RPMI7951 (cell line): ENCODE measurements at places on chromosomes 3 and 15.
A peak's percentile ranks its signal among the peaks of the same experiment; 100 is the strongest.

DNA sequence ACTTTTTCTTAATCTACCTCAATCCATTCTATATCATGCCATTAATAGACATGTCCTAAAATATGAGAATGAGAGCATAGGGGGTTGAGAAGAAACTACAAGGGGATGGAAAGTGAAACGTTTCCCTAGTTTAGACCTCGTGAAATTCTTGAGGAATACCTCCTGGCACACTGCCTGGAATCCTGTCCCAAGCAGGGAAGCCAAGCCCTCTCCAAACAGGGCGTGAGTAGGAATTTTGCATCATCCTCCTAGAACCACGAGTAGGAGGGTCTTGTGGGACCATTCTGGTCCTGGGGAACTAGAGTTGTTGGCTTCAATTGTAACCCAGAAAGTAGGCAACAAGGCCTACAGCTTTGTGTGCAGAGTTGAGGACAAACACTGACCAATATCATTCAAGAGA, 19.6 kb upstream of the C3orf80 start:
- DNase-seq, result peak; percentile 19

- DNase-seq, result peak; percentile 65
Observed at GRCh38 chr15:73873889-73874511, 636 bp downstream of the TBC1D21 start.

- DNase-seq, result peak; percentile 60
Observed at GRCh38 chr15:60399931-60400330, 2.1 kb upstream of the ANXA2 start.

DNA sequence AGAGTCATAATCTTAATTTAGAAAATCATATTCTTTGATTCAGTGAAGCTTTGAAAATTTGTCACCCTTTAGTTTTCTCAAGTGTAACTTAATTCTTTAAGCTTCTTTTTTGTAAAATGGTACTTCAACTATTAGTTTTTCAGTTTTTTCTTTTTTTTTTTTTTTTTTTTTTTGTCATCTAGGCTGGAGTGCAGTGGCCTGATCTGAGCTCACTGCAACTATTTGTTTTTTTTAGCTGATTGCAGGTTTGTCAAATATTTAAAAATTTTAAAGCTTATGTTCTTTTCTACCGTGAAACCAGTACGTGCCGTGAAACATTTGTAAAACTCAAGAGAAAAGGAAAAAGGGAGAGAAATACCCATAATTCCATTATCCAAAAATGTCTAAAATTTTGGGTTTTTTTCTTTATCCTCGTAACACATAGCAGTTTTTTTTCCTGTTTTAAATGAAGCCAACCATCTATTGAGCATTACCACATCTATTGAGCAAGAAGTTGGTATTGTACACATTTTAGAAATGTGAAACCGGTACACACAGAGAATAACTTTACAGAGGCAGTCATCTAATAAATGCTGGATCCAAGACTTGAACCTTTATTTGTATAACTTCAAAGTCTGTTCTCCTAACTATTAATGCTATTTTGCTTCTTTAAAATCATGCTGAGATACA, 25.7 kb downstream of the ECT2 start:
- no peak for DNase-seq

GRCh38 chr3:183327343-183327742, 74.3 kb downstream of the B3GNT5 start:
- DNase-seq, result no peak

DNA sequence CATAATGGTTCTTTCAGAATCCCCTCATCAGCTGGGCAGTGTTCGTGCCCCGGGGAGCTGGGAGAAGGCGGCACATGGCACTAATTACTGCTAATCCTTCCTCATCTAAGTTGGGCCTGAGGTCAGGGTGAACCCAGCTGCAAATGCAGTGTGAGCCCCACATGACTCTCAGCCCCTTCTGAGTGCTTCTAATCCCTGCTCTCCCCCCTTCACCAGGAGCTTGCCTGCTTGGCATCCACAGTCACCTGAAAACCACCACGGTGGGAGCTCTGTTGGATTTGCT, 455 bp upstream of the TRPM1 start:
- peak; percentile 57 for DNase-seq

DNA sequence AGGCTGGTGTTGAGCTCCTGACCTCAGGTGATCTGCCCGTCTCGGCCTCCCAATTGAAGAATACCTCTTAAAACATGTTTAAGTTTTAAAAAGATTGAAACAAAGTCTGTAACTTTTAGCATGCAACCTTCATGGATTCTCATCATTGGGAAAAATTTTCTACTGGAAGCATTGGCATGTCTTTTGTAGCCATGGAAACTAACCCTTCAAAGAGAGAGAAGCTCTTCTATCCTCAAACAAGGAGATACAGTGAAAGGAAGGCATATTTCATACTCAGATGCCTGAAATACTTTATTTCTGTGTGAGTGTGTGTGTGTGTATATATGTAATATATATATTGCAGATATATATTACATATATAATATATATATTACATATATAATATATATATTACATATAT, 154.9 kb downstream of the CHDH start:
- DNase-seq, result no peak

GRCh38 chr3:45981346-45982074, 14.1 kb downstream of the FYCO1 start:
- peak; percentile 43 for DNase-seq

GRCh38 chr3:23086331-23086730, 116.8 kb upstream of the UBE2E2 start:
- DNase-seq, result no peak

GRCh38 chr3:40333416-40333815, 23.9 kb downstream of the EIF1B start:
- peak; percentile 66 for DNase-seq

GRCh38 chr15:65921780-65922179, 52.5 kb downstream of the RAB11A start:
- no peak for DNase-seq

GRCh38 chr3:52090131-52090932, 34.0 kb upstream of the DUSP7 start:
- DNase-seq, result peak; percentile 95

- DNase-seq, result no peak
Observed at GRCh38 chr3:95343767-95344166, 1280.9 kb downstream of the NSUN3 start.

DNA sequence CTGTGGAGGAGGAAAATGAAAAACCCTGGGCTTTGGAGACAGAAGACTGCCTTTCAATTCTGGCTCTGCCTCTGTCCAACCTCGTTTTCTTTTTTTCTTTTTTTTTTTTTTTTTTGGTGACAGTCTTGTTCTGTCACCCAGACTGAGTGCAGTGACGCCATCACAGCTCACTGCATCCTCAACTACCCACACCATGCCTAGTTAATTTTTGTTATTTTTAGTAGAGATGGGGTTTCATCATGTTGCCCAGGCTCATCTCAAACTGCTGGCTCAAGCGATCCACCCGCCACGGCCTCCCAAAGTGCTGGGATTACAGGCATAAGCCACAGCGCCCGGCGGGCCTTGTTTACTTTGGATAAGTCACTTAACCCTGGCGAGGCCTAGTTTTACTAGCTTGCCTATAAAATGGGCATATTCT, 66.3 kb upstream of the SLC25A26 start:
- no peak for DNase-seq

- no peak for DNase-seq
Observed at GRCh38 chr3:4843619-4844018, 135.6 kb upstream of the BHLHE40 start.

DNA sequence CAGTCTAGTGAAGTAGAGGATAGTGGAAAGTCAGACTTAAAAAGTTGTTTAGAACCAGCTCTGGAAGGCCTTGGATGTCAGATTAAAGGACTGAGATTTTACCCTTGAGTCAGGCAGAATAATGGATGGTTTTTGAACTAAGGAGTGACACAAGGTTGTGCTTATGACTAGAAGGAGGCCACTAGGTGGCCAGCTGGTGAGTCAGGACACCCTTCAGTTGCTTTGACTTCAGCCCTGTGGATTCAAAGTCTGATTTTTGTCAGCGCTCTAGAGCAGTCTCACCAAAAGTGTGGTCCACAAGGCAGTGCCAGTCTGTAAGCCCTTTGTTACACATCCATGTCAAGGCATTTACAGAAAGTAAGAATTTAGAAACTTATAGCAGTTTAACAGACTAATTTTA, 3.8 kb upstream of the GABPB1 start:
- DNase-seq, result peak; percentile 63

DNA sequence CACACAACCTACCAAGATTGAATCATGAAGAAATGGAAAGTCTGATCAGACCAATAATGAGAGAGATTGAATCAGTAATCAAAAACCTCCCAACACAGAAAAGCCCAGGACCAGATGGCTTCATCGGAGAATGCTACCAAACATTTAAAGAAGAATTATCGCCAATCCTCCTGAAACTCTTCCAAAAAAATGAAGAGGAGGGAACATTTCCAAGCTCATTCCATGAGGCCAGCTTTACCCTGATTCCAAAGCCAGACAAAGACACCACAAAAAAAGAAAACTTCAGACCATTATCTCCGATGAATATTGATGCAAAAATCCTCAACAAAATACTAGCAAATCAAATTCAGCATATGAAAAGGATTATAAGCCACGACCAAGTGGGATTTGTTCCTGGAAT, 94.1 kb downstream of the SENP2 start:
- DNase-seq, result no peak

GRCh38 chr3:173750095-173750494, 352.6 kb downstream of the NLGN1 start:
- DNase-seq, result no peak

DNA sequence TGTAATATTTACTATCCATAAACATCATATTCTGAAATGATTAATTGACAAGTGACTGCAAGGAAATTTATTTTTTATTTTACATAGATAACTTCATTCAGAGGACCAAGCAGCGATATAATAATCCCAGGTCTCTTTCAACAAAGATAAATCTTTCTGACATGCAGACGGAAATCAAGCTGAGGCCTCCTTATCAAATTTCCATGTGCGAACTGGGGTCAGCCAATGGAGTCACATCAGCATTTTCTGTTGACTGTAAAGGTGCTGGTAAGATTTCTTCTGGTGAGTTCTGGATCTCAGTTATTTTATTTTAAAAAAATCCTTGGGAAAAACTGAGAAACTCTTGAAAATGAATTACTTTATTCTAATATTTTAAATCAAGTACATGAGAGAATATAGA, 23.3 kb downstream of the SEC22A start:
- no peak for DNase-seq

- peak; percentile 29 for DNase-seq
Observed at GRCh38 chr3:182837855-182838454, 44.7 kb downstream of the ATP11B start.

GRCh38 chr3:136330900-136331299, 80.8 kb downstream of the PCCB start:
- DNase-seq, result no peak

- peak; percentile 27 for DNase-seq
Observed at GRCh38 chr3:168933614-168934013, 729.9 kb downstream of the MECOM start.

GRCh38 chr15:63051156-63052066, 8.9 kb downstream of the TPM1 start:
- DNase-seq, result peak; percentile 84

GRCh38 chr3:161393803-161394202, 22.5 kb upstream of the SPTSSB start:
- DNase-seq, result no peak

GRCh38 chr3:128103136-128103676, 20.4 kb downstream of the RUVBL1 start:
- no peak for DNase-seq

DNA sequence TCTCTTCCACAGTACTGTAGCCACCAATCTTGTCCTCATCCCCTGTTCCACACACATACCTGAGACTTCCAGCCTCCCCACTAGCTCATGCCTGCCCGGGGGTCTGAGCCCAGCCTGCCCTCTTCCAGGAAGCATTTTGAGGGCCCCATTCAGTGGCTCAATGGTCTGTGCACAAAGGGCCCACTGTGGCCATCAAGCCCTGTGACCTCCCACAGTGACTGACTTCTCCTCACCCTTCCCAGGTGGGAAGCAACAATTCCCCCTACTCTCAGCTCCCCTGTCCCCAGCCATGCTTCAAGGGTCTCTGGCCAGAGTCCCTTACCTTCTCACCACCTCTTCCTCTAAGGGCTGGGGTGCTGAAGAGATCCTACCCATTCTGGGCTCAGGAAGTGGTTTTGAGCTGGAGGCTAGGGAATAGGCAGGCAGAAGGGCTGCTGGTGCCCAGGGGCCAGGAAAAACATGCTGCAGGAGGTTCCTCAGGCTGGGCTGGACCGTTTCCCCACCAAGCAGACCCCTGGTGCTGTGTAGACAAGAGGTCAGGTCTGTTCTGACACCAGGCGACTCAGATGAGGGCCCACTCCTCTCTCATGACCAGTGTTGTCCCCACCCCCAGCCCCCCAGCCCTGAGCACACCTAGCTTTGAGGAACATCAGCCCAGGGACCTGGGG, 3.0 kb upstream of the KLF15 start:
- no peak for DNase-seq

DNA sequence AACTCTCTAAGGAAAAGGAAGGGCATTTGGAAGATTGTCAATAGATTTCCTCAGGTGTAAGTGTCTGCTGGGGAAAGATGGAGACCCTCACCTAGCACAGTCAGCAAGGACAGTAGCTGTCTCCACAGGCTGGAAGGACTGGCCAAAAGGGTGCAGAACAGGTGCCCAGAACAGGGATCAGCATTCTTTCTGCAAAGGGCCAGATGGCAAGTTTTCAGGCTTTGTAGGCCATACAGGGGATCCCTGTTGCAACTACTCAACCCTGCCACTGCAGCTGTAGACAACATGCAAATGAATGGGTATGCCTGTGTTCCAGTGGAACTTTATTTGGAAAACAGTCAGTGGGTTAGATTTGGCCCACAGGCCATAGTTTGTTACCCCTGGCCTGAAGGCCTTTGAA, 8.1 kb downstream of the AGBL1 start:
- no peak for DNase-seq

- DNase-seq, result peak; percentile 62
Observed at GRCh38 chr15:24956111-24956838, 1.5 kb downstream of the SNRPN start.

DNA sequence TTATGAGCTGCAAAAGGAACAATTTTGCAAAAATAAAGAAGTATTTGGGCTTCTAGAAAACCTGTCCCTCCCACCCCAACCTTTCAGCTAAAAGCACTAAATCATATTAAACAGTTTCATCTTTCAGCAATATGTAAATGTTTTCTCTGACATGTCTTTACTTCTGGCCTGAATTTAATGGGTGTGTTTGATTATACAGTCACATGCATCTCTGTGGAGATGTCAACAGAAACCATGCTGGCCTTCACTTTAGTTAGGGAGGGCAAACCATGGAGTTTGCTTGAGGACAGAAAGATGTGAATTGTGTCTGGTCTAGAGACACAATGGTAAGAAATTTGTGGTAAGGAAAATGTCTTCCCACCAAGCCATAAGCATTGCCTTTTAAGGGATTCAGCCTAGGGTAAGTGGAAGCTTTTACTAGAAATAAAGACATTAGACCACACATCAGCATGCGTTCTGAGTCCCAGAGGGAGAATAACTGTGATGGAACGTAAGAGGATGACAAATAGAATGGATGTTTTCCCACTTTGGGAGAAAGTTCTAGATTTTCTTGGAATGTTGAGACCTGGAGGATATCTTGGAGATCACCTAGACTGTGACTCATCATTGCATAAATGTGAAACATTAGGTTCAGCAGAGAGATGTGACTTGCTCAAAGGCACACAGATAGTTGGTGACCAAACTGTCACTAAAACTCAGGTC, 68.9 kb downstream of the ST8SIA2 start:
- DNase-seq, result peak; percentile 26
